CD4-positive, alpha-beta T cell treated with Interleukin-17A for 4 hours (primary cell): ENCODE measurements at places on chromosomes 1 and 21.

GRCh38 chr1:180213401-180214170, 16.5 kb upstream of the LHX4 start:
- peak; percentile 53 for DNase-seq

GRCh38 chr1:27318136-27318535, 3.8 kb upstream of the TMEM222 start:
- DNase-seq: no peak

GRCh38 chr1:158830904-158831507, at the start of gene MNDA:
MNDA (plus strand) TSS chr1:158831351; CDS start chr1:158842154, 10,803 bp downstream.
- no peak for DNase-seq

- no peak for DNase-seq
Measured at GRCh38 chr1:216723274-216723780, at the start of gene ESRRG. ESRRG (minus strand) TSS chr1:216723429; CDS start chr1:216723299, 130 bp downstream.

GRCh38 chr1:41383094-41383852, 22.0 kb downstream of the FOXO6 start:
- peak; percentile 46 for DNase-seq

GRCh38 chr1:162856260-162856659, 4.7 kb downstream of the CCDC190 start:
- DNase-seq: no peak
